ENCODE measurements at places on chromosomes 3 and 15.

- no peak for DNase-seq
Measured at GRCh38 chr3:197547306-197548011, 8.3 kb downstream of the BDH1 start.

- DNase-seq = no peak
Measured at GRCh38 chr3:8319935-8320634, 181.5 kb upstream of the LMCD1 start.

DNA sequence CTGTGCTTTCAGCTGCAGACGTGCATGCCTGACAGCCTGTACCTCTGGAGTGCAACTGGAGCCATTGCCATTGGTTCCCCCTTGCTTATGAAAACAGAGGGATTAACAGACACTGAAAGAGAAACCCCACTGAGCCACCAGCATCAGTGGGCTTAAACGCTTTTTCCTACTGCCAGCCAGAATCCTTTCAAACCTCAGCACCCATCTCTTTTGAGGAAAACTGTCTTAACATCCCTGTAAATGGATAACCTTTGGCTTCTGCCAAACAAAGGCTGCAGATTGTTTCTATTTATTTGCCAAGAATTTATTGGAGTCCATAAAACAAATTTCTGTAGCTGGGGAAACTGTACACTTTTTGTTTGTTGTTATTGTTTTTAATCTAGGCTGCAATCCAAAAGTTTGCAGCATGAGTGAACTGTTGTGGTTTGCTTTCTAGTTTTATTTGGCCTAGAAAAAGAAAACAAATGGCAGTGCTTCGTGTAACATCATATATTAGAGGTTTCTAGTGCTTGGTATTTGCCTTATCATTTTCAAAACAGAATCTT, 369.2 kb upstream of the IL12A start:
- DNase-seq = no peak

GRCh38 chr3:185420762-185421161, 57.8 kb downstream of the MAP3K13 start:
- DNase-seq = no peak

- peak; percentile 30 for DNase-seq
Measured at GRCh38 chr3:139745831-139746230, 68.1 kb upstream of the NMNAT3 start.

Measured in ovary (tissue), 10 donors.